ENCODE measurements at places on chromosomes 13 and 19.

GRCh38 chr19:58203814-58204475, 21.1 kb downstream of the ZNF274 start:
- no peak for DNase-seq

DNA sequence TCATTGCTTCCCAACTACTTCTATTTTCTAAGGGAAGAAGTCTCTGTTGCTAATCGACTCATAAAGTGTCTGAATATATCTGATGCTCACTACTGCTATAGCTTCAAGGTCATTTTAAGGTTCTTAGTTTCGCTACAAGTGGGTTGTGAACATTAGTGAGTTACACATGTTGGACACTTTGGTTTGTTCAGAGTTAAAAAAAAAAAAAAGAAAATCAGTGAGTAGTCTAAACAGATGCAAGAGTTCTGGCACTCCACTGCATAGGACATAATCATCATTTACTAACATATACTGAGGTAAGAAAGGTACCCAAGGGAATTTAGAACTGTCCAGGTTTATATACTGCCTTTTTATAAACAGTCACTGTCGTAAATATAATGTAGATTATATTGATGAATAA, 108.8 kb downstream of the KLF12 start:
- no peak for DNase-seq

DNA sequence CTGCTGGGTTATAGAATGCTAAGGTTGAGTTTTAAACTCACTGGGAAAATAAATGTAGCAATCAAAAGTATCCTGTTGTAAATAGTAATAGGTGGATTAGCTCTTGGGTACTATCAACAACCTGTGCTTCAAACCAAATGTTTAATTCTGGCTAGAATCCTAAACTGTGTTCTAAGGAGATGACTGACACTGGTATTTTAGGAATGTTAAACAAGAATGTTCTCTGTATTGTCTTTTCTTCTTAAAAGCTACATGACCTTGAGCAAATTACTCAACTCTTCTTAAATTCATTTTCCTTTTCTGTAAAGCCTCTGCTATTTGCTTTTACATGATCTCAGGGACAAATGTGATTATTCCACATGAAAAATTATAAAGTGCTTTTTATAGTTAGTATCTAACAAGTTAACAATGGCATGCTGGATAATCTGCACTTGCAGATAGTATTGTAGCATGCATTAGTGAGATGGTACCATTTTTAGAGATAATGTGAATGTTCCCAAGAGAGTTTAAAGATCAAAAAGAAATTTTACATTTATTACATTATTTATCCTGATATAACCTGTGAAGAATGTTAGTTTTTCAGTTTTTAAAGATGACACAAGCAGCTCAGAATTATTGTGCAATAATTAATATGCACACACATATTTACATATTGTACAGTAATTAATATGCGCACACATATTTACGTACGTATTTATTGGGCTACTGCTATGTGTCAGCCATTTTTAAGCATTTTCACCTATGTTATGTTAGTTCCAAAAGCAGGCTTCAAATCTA, 13.6 kb upstream of the EPSTI1 start:
- DNase-seq, result peak; percentile 73

GRCh38 chr19:23095418-23095817, 21.4 kb upstream of the ZNF730 start:
- DNase-seq, result no peak

- no peak for DNase-seq
Observed at GRCh38 chr19:15280048-15280725, 47.9 kb upstream of the EPHX3 start.

DNA sequence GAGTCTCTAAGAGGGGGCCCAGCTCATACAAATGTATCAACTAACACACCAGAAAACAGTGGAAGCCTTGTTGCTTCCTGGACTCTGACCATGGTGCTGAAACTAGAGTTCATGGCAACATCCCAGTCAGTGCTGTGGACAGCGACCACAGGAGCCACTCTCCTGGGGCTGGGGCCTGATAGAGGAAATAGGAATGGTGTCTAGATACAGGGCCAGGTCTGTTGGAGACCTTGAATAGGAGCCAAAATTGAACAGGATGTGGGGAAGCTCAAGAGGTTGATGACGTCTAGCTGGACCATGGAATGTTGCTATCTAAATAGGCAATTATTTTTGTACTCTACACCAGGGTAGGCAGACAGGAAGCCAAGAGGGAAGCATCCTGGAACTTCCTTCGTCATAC, 21.7 kb downstream of the LILRB4 start:
- no peak for DNase-seq

GRCh38 chr19:7215176-7215575, 79.0 kb downstream of the INSR start:
- DNase-seq, result no peak

GRCh38 chr13:74190999-74191398, 56.8 kb upstream of the KLF12 start:
- DNase-seq, result no peak

- DNase-seq, result no peak
Observed at GRCh38 chr13:109768176-109768575, 18.2 kb downstream of the IRS2 start.

DNA sequence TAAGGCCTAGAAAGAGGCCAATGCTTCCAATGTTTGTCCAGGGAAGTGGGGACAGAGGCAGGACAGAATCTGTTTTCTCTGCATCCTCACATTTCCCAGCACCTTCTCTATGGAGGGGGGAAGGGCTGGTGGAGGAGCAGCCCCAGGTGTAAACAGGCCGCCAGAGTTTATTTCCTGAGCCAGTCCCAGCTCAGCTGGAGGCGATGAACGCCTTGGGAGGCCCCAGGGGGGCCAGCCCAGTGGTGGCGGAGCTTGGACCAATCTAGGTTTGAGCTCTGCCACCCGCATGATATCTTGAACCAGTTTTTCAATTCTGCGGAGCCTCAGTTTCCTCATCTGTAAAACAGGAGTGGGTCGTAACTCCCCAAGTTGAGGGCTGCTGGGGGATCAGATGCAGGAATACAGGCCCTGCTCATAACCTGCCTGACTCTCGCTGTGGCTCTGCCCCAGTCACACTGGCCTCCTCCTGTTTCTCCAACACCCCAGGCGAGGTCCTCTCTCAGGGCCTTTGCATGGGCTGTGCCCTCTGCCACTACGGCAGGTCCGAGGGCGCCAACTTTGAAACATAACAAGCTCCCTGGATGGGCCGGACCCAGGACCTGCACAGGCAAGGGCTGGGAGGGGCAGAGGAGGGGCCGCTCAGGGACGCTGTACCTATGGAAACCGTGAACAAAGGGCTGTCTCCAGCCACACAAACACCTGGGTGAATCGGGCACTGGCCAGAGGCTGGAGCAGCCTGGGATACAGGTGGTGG, 1.1 kb downstream of the TNFAIP8L1 start:
- DNase-seq, result no peak

GRCh38 chr19:2573916-2574315, 98.0 kb downstream of the GADD45B start:
- no peak for DNase-seq

DNA sequence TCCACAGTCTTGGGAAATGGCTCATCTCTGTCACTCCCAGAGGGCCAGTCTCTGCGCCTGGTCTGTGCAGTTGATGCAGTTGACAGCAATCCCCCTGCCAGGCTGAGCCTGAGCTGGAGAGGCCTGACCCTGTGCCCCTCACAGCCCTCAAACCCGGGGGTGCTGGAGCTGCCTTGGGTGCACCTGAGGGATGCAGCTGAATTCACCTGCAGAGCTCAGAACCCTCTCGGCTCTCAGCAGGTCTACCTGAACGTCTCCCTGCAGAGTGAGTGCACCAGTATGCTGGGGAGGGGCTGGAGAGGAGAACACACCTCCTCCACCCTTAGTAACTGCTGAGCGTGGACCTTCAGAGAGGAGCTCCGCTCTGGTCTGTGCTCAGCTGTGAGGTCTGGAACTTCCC, 2.3 kb downstream of the SIGLEC9 start:
- DNase-seq, result no peak

- DNase-seq, result no peak
Observed at GRCh38 chr19:18987456-18987855, 45.9 kb downstream of the SUGP2 start.

GRCh38 chr13:59451236-59451635, 712.5 kb downstream of the DIAPH3 start:
- no peak for DNase-seq

- peak; percentile 87 for DNase-seq
Observed at GRCh38 chr13:42696191-42696590, 85.2 kb upstream of the FAM216B start.

DNA sequence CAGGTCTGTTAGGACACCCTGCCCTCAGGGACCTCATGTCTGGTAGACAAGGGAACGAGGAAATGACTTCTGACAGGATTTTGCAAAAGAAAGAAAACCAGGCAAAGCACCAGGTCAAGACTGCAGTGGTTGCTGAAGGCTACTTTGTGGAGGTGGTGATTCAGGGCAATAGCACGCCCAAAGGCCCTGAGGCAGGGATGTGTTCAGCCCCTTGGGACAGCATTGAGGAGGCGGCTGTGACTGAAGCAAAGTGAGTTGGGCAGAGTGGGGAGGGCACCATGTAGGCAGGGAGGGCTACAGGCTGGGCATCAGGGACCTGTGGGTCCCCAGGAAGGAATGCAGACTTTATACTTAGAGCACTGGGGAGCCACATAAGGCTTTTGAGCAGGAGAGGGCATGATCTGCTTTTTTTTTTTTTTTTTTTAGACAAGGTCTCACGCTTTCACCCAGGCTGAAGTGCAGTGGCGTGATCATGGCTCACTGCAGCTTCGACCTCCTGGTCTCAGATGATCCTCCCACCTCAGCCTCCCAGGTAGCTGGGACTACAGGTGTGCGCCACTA, 10.8 kb upstream of the HOMER3 start:
- DNase-seq, result peak; percentile 12

DNA sequence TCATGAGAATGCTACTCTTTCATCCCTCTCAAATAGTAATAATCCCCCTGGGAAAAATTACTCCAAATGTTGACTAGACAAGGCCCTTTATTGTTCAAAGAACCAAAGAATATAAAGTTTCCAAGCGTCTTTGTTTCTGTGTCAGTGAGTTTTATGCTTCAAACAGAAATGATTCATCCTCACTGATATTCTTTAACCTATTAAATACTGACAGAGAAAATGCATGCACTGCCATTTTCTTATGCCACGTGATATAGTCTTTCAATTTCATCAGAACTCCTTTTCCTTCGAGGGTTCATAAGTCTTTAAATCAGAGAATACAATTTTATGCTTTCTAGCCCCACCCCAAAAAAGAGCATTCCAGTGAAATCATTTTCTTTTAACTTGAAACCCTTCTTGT, 211.6 kb downstream of the SHISA2 start:
- DNase-seq, result no peak

GRCh38 chr19:46378268-46378667, 31.4 kb downstream of the PPP5C start:
- peak; percentile 90 for DNase-seq

GRCh38 chr13:62337109-62337880, 921.6 kb upstream of the PCDH20 start:
- DNase-seq, result no peak

DNA sequence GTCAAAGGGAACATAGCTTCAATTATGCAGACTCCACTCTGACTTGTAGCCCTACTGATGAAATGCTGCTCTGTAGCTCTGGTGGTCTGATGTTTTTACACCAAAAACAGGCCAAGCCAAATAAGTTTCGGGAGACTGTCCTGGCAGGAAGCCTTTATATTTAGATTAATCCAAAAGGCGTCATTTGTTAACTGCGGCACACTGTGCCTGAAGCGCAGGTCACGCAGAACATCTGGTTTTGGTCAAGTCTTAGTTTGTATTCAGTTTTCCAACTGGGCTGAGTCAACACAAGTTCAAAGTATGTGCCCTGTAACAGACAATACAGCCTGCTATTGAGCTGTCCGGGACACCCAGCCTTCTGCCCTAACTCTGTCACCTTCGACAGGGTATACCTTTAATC, 154.6 kb upstream of the IPO5 start:
- DNase-seq, result peak; percentile 51
